A172 (cell line): ENCODE measurements at places on chromosomes 2 and 18.

GRCh38 chr2:20451341-20451740 lies 4.5 kb downstream of the RHOB start:
- DNase-seq, result no peak

- no peak for DNase-seq
Measured at GRCh38 chr2:25085761-25086560, 44.1 kb downstream of the EFR3B start.

DNA sequence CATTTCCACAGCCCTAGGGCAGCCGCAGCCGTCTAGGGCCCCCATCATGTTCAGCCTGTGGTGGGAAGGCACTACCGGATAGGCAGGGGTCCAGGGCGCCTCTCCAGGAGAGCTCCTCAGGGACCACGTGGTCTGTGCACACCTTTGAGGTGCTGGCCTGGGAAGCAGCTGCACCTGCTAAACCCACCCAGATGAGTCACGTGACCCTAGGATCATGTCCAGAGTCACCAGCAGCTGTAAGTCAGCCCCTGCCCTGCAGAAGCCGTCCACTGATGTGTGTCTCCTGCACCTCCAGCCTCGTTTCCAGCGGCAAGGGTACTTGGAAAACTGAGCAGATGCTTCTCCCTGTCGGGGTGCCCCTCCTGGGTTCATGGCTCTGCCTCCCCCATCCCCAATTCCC lies 682.6 kb upstream of the SALL3 start:
- DNase-seq, result no peak

GRCh38 chr18:67318651-67319050 lies 197.9 kb downstream of the DSEL start:
- no peak for DNase-seq

DNA sequence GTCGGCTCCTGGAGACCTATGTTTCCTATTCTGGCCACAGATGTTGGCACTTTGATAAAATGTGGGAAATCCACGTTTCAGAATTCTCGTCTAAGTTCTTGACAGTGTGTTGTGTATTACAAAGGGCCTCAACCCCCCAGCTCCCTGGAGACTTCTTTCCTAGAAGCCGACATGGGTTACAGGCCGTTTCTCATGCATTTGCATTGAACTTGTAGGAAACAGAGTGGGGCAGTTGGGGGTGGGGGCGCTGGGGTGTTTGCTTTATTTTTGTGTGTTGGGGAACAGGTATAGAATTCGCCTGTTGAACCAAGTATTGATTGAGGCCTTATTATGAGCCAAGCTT lies 104.0 kb downstream of the CABLES1 start:
- no peak for DNase-seq

DNA sequence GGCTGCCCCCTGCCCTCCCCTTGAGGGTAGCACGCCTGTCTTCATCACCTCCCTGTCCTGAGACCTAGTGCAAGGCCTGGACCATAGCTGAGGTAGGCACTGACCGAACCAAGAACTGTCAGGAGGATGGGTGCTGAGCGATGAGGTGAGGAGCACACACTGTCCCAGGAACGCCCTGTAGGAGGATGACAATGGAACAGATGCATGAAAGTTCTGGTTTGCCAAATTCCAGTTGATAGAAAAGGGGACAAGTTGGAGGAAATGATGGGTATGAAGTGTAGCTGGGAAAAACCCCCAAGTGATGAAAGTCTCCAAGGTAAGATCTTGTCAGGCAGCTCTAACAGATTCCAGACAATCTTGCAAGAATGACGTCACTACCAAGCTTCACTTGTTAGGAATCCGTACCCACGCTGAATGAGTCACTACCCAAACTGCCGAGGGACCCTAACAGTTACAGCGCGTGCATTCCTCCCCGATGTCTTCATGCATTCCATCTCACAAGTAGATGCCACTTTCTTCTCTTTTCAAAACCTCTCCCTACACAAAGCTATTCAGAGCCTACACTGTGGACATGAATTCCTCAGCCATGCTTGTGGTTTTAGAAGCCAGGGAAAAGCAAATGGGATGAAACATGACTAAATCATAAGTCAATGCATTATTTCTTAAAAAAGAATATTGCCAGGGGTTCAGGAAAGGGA lies 27.6 kb downstream of the MRPL33 start:
- DNase-seq, result peak; percentile 100

GRCh38 chr2:23954325-23955014 lies 14.2 kb downstream of the UBXN2A start:
- DNase-seq, result no peak

- DNase-seq, result no peak
Measured at GRCh38 chr2:40249577-40249976, 202.3 kb downstream of the SLC8A1 start.

DNA sequence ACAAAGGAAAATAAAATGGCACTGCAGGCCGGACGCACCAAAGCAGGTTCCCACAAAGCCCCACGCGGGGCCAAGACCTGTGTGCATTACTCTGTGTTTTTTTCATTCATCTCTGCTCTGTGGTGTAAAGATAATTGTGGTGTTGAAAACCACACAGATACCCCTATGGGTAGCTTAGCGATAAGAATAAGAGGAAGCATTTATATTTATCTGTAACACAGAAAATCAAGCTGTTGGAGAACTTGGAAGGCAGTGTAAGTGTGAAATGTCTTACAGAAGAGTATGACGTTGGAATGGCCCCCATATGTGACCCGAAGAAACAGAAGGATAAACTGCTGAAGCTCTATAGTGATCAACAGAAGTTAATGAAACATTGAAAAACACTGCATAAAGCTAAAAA lies 20.3 kb upstream of the MARCO start:
- no peak for DNase-seq
